ENCODE measurements at places on chromosomes 3 and 15.

DNA sequence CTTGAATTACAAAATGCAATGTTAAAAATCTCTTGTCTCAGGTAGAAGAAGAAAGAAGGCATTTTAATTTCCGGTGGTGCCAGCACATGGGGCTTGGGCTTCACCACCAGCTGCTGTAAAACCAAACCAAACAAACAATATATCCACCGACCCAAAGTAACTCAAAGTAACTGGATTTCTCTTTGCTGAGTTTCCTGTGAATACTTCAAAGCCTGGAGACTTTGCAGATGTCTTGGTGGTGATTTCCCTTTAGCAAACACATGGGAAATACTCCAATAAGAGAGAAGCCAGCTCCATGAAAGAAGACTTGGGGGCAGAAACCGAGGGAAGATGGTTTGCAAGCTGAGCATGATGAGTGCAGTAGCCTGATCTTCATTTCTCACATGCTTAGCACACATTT lies 62.6 kb downstream of the EIF4E3 start:
- peak; percentile 15 for DNase-seq

DNA sequence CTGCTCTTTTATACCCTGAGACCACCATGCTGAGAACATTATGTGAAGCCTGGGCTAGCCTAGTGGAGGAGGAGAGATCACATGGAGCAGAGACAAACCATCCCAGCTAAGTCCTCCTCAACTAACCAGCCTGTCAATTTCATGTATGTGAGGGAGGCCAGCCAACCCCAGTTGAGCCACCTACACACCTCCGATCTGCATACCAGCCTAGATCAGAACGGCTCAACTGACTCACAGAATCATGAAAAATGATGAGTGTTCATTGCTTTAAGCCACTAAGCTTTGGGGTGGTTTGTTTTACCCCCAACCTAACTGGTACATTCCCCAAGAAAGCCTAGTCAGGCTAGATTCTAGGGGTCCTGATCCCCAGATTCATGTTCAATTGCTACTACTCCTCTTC lies 19.4 kb upstream of the CA12 start:
- DNase-seq, result no peak

- peak; percentile 53 for DNase-seq
Observed at GRCh38 chr3:12706504-12707253, 42.8 kb upstream of the RAF1 start.

DNA sequence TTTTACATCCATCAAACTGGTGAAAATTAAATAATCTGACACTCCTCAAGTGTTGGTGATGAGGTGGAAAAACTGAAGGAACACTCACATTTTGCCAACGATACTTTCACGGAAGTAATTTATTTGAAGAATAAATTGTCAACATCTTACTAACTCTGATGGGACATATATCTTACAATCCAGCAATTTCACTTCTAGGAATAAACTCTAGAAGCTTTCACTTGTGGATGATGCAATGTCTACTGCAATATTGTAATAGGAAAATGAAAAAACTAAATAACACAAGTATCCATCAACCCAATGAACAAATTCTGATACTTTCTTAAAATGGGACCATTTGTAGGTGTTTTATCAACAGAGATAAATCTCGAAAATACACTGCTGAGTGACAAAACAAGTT lies 16.2 kb upstream of the LIPC start:
- DNase-seq, result no peak

- DNase-seq, result no peak
Observed at GRCh38 chr15:90465140-90465929, 64.4 kb upstream of the CRTC3 start.

GRCh38 chr3:160831401-160831800 lies 75.4 kb downstream of the PPM1L start:
- no peak for DNase-seq

- no peak for DNase-seq
Observed at GRCh38 chr15:66110864-66111263, 142.7 kb downstream of the MEGF11 start.

GRCh38 chr3:78887029-78887428 lies 880.8 kb downstream of the ROBO1 start:
- DNase-seq, result no peak

DNA sequence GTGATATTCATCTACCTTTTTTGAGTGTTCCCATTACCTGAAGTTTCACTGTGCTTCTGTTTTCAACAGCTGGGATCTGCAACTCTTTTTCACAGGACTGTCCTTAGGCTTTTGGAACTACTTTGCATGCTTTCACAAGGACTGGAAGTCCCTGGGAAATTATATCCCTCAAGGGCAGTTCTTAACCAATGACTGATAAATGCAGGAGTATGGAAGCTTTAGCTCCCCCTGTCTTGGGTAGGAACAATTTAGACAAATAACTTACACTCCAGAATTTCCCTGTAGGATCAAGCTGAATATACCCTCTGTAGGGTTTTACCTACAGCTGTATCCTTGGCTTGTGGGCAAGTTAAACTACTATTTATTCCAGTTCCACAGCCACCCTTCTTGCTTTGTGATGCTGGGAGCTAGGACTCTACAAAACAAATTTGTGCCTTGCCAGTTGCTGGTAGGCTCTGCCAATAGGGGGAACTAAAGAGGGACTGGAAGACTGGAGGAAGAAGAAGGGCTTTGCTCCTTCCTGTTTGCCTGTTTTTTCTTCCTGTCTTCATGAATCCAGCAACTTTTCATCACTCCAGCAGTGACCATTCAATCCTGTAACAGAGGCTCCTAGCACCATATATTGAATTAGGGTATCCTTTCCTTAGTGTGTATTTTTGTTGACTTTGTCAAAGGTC lies 6.8 kb upstream of the ZNF280D start:
- DNase-seq, result no peak

GRCh38 chr3:62710751-62711150 lies 164.5 kb downstream of the CADPS start:
- DNase-seq, result no peak

- no peak for DNase-seq
Observed at GRCh38 chr3:105619651-105620050, 249.2 kb downstream of the CBLB start.

DNA sequence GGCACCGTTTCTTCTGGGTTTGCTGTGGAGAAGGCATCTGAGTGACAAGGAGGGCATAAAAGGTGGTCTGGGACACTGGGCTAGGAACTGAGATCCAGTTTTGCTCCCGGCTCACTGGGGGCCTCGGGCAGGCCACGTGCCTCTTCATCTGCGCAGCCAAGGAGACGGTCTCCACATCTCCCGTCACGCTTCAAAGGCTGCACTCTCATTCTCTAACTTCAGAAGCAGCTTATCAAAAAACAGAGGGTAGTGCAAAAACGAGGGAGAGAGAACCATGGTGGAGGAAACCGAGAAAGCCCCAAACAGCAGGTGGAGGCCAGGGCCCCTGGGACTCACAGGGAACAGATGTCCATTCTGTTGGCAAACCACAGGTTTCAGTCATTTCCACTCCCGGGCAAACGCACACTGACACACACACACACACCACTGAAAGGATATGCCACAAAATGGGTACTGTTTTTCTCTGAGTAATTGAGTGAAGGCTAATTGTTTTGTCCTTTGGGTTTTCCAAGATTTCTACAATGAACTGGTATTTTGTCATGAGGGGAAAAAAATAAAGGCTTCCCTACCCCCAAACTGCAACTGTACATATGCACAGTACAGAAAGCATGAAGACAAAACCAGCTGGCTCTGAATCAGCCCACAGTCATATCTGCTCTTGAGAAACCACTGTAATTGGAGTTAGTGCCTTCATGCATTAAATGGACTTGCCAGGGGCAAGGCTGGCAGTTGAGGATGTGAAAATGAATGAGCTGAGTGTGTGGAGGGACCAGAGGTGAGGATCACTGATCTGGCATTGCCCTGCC lies 71.9 kb downstream of the MGLL start:
- no peak for DNase-seq

GRCh38 chr3:138195481-138195880 lies 8.4 kb downstream of the ARMC8 start:
- DNase-seq, result no peak

GRCh38 chr3:146970236-146970635 lies 365.1 kb upstream of the PLSCR5 start:
- no peak for DNase-seq

GRCh38 chr3:72476139-72476483 lies 372.1 kb downstream of the SHQ1 start:
- no peak for DNase-seq

DNA sequence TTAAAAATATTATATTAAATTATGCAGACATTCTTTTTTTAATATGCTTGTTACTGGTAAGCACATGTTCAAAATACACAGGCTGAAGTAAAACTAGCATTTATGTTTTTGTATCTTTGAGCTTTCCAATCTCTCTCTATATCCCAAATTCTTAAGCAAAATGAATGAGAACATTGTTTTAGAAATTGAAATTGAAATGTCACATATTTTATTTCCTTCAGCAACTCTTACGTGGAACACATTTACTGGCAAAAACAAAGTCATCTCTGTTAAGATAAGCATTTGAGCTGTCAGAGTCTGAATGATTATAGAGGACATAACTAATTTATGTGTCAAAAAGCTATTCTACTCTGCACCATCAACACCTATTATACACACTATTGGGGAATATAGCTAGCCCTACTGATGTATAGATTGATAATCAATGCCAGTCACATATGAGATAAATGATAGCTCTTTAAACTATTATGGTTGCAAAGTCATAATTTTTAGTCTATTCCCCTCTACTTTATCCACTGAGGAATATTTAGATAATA lies 535.4 kb upstream of the BCHE start:
- DNase-seq, result no peak

- DNase-seq, result no peak
Observed at GRCh38 chr3:66648975-66649374, 148.2 kb upstream of the LRIG1 start.

GRCh38 chr3:185317674-185318073 lies 45.3 kb upstream of the MAP3K13 start:
- DNase-seq, result no peak

- DNase-seq, result no peak
Observed at GRCh38 chr3:36197151-36197550, 183.2 kb upstream of the STAC start.

DNA sequence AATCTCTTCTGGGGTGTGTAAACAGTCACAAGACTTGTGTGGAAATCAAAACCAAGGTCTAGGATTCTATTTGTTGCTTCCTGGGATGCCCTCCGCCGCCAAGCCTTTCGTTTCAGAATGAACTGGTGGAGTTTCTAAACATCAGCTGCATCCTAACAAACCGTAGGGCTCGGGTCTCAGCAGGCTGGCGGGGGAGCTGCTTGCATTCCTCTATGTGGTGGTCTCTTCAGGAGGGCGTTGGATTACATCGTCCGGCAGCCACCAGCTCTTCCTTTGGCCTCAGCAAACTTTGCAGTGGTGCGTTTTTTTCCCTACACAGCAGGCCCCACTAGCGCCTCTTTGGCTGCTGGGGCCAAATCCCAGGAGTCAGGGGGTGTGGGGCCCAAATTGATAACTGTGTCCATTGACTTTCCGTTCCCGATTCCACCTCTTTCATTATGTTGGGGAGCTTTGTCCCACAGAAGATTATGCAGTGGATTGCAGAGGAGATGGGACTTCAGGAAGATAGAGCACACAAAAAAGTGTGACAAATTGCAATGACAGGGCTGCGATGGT lies 390.0 kb upstream of the NR2F2 start:
- DNase-seq, result no peak

- DNase-seq, result no peak
Observed at GRCh38 chr15:34609102-34610057, 25.9 kb upstream of the GOLGA8B start.

- DNase-seq, result no peak
Observed at GRCh38 chr3:172085557-172085895, 46.1 kb downstream of the FNDC3B start.

- DNase-seq, result no peak
Observed at GRCh38 chr3:44894485-44894884, 20.1 kb downstream of the TGM4 start.

DNA sequence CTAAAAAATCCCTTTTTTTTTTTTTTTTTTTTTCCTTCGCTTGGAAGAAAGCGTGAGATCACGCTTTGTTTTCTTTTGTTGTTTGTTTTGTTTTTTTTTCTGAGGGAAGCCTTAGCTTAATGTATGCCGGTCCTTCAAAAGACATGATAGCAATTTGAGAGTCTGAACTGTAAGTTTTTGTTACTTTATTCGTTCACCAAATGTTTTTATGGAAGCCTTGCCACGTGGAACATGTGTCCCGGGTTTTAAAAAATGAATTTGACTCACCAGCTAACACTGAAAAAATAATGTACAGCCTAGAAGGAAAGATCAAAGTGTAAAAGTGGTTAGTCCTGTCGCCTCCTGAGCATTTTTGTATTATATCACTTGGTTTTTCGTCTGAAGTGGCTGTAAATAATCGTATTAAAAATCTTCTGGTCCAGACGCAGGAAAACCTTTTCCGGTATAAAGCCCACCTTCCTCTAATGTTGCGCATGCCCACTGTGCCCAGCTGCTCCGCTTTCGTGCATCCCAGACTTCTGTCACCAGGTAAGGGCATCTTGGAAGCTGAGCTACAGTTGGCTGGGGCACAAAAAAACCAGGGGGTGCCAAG lies 795 bp upstream of the MYNN start:
- no peak for DNase-seq

GRCh38 chr15:52331490-52332240 lies 36.1 kb upstream of the MYO5C start:
- DNase-seq, result peak; percentile 53

- DNase-seq, result peak; percentile 47
Observed at GRCh38 chr3:50237133-50237651, 1.2 kb downstream of the GNAI2 start.

- DNase-seq, result no peak
Observed at GRCh38 chr3:134328147-134328591, 46.1 kb downstream of the AMOTL2 start.

GRCh38 chr15:48683991-48684765 lies 38.7 kb upstream of the FBN1 start:
- DNase-seq, result no peak

DNA sequence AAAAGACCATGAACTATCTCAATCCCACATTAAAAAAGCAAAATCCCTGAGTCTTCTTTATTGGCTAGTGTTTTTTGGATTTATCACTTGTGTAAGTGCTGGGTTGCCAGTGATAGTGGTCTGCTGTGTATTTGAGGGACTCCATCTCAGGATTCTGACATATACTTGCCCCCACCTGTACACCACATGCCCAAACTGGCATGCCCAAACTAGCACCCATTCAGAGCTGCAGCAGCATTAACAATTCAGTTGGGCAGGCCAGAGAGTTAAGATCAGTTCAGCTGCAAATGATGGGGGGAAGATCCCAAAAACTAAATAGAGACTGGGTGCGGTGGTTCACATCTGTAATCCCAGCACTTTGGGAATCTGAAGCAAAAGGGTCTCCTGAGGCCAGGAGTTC lies 6.3 kb upstream of the TIPIN start:
- DNase-seq, result no peak

- no peak for DNase-seq
Observed at GRCh38 chr3:29310865-29311264, 30.0 kb downstream of the RBMS3 start.

GRCh38 chr3:125059488-125060245 lies 3.9 kb upstream of the HEG1 start:
- DNase-seq, result no peak

DNA sequence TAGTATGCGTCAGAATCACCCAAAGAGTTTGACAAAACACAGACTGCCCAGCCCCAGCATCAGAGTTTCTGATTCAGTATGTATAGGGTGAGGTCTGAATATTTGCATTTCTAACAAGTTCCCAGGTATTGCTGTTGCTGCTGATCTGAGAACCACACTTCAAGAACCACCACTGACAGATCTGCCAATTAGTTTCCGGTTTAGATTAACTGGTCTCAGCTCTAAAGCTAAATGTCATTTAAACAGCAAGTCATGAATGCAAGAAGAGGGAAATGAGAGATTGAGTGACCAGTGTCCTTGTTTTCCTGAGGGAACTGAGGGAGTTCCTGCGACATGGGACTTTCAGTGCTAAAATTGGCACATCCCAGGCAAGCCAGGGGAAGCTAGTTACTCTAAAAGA lies 305.0 kb downstream of the ZNF385D start:
- no peak for DNase-seq
